ENCODE measurements at places on chromosomes 12 and 14.
A peak's percentile ranks its signal among the peaks of the same experiment; 100 is the strongest.

GRCh38 chr12:49366096-49366651 lies 1.1 kb upstream of the SPATS2 start:
- no peak for DNase-seq

- DNase-seq, result no peak
Measured at GRCh38 chr12:106673141-106673540, 90.3 kb downstream of the RFX4 start.

DNA sequence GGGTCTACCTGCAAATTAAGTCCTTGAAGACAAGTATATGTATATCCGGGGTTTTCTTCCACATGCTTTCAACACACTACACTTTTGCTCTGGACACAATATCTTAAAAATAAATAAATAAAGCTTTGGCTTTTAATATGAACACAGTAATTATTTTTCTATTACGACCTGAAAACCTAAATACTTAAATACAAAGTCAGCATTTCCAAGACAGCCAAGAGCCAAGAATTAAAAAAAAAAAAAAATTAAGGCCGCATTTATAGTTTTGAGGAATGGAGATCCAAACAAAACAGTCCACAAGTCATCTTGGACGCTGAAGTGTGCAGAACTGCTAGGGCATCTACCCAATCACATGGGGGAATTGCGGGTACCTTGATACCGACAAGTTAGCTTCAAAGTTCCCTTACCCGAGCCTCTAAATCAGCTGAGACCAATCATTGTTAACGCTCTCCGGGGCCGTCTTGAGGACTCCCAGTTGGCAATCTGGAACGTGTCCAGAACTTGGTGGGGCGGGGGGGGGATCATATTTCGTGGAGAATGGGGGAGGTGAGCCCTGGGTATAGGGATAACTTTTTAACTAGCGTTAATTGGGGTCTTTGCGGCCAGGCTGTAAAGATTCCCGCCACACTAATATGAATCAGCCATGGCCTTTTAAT lies 731 bp upstream of the PCNX4 start:
- peak; percentile 21 for DNase-seq

- no peak for DNase-seq
Measured at GRCh38 chr12:58364389-58365086, 423.2 kb downstream of the ATP23 start.

GRCh38 chr12:80811957-80812708 lies 95.4 kb downstream of the MYF5 start:
- DNase-seq, result no peak

DNA sequence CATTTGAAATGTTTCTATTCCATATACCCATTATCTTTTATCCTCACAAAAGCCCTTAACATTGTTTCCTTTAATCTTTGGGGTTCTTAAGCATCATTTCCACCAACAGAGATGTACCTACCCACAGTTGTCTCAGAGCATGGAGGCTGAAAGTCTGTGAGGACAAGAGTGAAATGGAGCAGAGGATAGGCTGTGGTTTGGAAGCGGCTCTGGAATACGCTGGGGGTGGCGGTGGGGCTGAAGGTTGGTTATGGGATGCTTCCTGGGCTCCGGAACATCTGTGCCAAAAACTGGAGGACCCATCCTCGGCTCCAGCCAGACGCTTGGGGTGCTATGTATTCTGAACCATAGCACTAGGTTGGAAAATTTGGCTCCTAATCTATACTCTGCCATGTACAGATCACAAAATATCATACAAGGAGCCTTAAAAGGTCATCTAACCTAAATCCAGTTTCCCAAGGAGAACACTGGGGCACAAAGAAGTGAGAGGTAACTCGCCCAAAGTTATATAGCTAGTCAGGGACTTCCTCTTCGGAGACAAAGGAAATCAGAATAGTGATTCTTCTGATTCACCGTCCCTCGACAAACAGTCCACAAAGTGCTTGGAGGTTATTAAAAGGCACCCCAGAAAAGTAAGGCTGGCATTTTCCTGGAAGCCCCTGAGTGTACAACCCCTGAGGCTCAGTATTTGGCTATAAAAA lies 2.5 kb downstream of the PPP1R3E start:
- DNase-seq, result no peak

DNA sequence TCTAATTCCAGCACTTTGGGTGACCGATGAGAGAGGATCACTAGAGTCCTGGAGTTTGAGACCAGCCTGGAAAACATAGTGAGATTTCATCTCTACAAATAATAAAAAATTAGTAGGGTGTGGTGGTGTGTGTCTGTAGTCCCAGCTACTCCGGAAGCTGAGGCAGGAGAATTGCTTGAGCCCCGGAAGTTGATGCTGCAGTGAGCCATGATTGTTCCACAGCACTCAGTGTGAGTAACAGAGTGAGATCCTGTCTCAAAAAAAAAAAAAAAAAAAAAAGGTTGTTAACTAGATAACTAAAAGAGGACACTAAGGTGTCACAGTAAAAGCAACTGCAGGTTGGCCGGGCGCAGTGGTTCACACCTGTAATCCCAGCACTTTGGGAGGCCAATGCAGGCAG lies 121.3 kb upstream of the MAX start:
- no peak for DNase-seq

- no peak for DNase-seq
Measured at GRCh38 chr14:60681271-60681670, 32.0 kb upstream of the SIX1 start.

GRCh38 chr12:45726603-45727300 lies 2.8 kb upstream of the ARID2 start:
- DNase-seq, result peak; percentile 54

- no peak for DNase-seq
Measured at GRCh38 chr12:94143951-94144350, 4.4 kb upstream of the PLXNC1 start.

DNA sequence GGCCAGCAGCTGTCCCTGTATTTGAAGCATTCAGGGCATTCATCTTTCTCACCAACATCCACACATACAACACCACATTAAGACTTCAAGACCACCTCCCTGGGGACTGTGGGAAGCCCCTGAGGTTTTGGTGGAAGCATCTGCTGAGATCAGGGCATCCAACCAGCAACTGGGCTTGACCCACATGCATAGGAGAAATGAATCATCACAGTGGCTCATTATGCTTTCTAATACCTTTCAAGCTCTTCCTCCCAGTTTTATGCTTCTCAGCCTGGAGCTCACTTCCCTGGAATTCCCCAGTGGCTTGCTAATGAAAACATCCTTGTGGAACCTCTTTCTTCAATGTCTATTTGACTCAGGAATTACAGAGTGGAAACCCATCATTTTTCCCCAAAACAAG lies 21.4 kb upstream of the CMKLR1 start:
- DNase-seq, result no peak

- no peak for DNase-seq
Measured at GRCh38 chr12:83559650-83560049, 872.9 kb downstream of the TMTC2 start.

- no peak for DNase-seq
Measured at GRCh38 chr12:43921666-43922337, 85.9 kb downstream of the TMEM117 start.

GRCh38 chr12:52137746-52138145 lies 54.1 kb downstream of the KRT80 start:
- DNase-seq, result no peak

GRCh38 chr12:129269756-129270495 lies 416.6 kb downstream of the GLT1D1 start:
- DNase-seq, result no peak

DNA sequence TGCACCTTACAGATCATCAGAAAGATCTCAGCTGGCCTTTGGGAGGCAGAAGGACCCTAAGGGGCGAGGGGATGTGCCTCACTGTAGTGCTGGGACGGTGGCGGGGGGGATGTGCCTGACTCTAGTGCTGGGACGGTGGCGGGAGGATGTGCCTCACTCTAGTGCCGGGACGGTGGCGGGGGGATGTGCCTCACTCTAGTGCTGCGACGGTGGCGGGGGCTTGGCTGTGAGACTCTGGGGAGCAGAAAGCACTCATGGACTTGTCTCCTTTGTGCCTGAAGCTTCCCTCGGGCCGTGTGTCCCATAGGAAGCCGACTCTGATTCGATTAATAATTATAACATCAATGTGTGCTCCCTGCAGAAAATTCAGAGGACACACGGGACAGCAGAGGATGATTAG lies 126.6 kb downstream of the ZNF664 start:
- no peak for DNase-seq

GRCh38 chr14:59997449-59997848 lies 77.5 kb downstream of the LRRC9 start:
- DNase-seq, result no peak

GRCh38 chr14:105501504-105502291 lies 10.7 kb downstream of the TEDC1 start:
- no peak for DNase-seq

DNA sequence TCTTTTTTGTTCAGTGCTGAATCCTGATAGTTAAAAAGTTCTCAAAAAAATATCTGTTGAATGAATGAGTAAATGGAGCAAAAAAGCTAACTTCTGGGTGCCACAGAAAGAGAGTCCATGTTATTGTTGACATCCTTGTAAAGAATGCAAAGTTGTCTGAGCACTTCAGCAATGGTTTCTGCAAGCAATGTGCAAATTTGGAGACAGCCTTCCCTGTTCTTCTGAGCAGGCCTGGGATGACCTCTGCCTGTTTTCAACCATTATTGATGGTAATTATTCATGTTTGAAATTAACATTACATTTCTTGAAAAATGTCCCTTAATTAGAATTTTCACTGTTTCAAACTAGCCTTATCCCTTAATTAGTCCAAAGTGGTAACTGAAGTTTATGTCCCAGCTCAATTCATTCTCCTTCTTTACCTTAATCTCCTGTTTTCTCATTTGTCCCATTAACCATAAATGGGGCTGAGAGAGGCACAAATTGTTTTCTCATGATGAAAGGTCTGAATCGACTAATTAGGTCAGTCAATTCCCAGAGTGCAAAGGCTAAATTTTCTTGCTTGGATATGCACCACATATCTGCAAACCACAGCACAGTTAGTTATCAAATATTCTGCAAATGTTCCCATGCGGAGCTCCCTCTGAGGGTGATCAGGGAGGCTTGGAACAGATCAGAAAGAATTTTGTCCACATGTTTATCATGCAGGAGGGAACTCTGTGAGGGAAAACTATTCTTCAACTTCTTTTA lies 139.4 kb upstream of the KRR1 start:
- DNase-seq, result no peak

DNA sequence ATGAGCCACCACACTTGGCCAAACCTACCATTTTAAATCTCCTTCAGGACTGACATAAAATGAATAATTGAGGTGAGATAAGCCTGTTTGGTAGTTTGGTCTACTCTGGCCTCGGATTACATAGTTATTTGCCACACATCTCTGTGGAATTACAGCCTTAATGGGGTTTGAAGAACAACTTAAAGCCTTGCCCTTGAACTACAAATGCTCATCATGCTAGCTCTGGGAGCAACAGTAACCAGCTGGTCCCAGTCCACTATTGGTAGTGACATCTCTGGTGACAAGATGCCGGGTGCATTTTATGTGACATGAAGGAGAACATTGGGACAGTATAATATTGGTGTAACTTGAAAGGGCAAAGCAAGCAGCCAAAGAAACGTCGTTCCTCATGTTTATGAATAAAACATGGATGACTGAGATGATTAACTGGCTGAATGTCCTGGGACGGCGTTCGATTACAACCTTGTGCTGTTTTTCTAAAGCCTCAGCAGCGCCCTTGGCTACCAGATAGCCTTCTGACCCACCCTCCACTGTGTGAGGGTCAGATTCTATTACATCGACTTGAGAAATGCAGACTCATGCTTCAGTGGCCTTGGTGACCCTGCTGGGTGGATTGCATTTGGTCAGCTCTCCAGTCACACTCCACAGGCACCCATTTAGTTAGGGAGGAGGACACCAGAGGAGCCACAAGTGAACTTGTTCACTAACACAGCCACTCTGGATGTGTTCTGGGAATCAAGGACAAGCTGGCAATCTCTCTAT lies 41.5 kb downstream of the BEST3 start:
- DNase-seq, result no peak

- no peak for DNase-seq
Measured at GRCh38 chr12:46124132-46124847, 133.9 kb upstream of the SCAF11 start.
